ENCODE measurements at places on chromosomes 11 and 22.

DNA sequence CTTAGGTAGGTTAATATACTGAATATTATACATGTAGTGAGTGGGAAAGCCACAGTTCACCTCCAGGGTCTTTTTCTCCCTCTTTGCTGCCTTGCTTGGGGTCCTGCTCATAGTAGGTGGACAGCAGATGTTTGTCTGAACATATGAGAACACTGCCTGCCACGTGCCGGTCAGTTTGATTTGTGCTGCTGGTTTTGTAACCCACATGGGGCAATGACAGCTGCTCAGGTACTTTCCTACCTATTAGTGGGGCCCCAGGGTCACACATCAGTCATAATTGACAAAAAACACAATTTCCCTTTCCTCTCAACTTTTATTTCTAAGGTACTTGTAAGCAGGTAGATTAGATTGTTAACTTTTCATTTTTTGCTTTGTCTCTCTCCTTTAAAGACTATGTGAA, 43.8 kb downstream of the BMAL1 start:
- no peak for DNase-seq

DNA sequence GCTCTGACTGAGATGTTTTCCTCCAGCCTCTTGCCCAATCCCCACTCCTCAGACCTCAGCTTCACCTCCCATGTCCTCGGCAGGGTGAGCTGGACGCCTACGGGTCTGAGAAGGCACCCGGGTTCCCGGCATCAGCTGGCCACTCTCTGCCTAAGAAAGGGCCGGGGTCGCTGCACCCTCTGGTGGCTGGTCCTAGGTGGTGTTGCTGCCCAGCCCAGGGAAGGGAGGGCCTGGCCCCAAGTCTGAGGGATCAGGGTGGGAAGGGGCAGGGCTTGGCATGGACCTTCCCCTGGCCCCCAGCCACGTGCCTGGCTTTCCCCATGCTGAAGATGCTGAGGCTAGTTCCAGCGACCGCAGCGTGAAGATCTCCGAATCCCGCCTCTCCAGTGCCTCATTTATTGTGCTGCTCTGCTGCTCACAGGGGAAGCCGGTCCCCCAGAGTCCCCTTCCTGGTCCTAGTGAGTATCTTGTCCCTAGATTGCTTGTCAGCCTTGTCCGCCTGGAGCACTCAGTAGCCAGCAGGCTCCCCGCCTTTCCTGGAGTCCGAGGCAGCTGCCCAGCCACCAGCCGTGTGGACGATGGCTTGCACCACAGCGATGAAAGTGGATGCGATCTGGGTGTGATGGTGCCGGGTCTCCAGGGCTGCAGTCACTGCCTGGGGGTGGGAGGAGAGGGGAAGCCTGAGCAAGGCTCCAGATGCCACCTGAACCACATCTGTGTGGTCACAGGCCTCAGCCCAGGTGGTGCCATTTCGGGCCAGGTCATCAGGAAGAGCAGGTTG, 2.9 kb upstream of the GGT5 start:
- peak; percentile 91 for DNase-seq

DNA sequence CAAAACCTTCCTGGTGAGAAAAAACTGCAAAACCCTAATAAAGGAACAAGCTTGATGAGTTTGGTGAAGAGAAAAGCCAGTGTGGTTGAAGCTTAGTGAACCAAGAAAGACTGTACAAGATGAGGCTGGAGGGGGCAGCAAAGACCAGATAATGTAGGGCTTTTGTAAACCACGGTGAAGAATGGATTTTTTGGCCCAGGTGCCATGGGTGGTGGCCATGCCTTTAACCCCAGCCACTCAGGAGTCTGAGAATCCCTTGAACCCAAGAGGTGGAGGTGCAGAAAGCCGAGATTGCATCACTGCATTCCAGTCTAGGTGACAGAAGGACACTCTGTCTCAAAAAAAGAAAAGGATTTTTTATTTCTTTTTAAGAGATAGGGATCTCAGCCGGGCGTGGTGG, 5.0 kb upstream of the ZDHHC5 start:
- no peak for DNase-seq

DNA sequence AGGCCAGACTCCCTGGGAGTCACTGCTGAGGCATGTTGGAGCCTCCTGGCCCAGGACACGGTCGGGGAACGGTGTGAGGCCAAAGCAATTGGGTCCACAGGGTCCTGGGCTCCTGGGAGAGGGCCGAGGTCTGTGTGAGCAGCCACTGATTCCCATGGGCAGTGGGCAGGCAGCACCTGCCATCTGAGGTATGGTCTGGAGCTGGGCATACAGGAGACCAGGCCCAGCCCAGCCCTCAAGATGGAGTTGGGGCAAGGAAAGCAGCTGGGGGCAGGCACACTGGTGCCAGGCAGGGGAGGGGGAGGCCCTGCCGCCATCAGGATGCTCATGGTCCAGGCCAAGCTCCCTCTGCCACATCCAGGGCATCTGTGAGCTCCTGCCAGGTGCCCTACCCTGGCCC, 32.2 kb upstream of the HMOX1 start:
- no peak for DNase-seq

- no peak for DNase-seq
These were observed 88.1 kb downstream of the SBF2 start for GRCh38 chr11:10205928-10206327.

DNA sequence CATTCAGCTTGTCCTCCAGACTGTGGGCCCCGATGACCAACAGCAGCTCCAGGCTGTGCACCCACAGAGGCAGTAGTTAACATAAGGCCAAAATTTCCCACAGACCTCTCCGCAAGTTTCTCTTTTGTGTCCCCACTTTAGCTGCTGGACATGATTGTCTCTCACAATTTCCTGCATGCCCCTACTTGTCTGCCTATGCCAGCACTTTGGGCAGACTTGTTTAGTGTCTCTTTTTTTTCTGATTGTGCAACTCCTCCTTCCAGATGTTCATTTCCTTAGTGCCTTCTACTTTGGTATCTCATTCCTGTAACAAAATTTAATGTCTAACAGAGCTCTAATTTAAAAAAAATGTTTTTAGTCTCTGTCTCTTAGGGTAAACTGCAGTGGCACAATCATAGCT, 23.8 kb upstream of the SCN3B start:
- DNase-seq = no peak

DNA sequence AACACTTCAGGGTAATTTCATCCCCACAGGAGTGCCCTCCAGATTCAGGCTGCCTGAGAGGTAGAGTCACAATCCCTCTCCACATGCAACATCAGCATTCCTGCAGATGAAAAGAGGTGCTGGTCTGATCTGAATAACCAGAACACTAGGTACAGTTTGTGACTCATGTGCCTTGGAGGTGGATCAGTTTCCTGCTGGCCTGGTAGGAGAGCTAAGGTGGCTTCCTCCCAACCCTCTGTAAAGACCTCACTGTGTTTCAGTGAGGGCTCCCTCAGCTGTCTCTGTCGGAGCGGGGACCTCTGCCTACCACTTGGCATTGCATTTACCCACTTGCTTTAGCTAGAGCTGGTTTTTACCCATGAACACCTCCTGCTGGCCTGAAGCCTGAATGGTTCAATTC, 7.6 kb downstream of the OR9G1 start:
- DNase-seq = no peak

DNA sequence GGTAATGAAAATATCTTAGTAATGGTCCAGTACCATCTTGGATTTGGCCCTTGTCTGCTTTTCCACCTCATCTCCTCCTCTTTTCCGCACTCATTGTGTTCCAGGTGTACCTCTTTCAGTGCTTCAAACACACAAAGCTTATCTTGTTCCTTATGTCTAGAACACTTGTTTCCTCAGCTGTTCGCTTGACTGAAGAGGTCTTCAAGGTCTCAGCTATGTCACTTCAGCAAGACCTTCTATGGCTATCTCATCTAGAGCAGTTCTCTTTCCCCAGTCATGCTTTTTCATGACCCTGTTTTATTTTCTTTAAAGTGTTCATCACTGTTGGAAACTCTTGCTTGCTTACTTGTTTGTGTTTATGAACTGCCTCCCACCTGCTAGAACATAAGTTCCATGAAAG, 47.4 kb downstream of the UVRAG start:
- no peak for DNase-seq

GRCh38 chr11:70942593-70942992, 309.8 kb downstream of the SHANK2 start:
- no peak for DNase-seq

DNA sequence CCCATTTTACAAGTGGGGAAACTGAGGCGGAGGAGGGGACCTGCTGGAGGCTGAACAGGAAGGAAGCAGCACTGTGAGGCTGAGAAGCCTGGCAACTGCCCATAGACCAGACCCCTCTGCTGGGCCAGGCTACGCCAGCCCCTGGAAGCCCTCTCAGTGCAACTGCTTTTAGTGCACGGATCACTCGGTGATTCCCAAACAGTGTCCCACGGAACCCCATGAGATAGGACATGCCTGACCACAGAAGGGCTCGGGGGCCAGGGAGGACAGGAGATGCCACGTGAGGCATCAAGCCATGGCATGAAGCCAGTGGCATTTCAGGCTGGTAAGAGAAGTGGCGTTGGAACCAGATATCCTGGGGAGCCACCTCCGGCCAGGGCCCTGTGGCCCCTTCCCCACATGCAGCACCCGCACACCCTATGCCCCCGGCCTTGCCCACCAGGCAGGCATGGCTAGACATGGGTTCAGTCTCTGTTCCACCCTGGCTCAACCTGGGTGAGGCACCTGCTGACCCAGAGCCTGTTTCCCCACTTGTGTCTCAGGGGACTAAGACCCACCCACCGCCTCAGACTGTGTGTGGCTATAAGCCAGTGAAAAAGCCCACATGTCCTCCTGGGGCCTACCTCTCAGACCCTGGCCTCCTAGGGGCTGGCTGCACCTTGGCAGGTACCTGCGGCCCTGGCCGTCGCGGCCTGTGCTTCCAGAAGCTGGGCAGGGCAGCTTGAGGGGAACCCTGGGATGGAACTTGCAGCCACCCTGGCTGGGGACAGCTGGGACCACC, 84.1 kb downstream of the WNT7B start:
- no peak for DNase-seq

DNA sequence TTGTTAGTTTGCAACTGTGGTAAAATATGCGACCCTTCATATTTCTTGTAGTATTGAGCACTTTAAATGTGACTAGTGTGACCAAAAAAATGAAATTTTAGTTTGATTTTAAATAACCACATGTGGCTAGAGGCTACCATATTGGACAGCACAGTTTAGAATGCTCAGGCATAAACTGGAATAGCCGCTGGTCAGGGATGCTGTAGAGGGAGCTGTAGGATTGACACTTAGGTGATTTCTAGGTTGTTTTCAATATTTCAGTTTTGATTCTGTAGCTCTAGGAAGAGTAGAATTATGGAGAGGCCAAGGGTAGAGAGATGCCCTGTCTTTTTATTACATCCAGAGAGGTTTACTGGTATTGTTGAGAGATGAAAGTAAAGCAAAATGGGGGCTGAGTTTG, 10.8 kb upstream of the VSIG10L2 start:
- DNase-seq = no peak

DNA sequence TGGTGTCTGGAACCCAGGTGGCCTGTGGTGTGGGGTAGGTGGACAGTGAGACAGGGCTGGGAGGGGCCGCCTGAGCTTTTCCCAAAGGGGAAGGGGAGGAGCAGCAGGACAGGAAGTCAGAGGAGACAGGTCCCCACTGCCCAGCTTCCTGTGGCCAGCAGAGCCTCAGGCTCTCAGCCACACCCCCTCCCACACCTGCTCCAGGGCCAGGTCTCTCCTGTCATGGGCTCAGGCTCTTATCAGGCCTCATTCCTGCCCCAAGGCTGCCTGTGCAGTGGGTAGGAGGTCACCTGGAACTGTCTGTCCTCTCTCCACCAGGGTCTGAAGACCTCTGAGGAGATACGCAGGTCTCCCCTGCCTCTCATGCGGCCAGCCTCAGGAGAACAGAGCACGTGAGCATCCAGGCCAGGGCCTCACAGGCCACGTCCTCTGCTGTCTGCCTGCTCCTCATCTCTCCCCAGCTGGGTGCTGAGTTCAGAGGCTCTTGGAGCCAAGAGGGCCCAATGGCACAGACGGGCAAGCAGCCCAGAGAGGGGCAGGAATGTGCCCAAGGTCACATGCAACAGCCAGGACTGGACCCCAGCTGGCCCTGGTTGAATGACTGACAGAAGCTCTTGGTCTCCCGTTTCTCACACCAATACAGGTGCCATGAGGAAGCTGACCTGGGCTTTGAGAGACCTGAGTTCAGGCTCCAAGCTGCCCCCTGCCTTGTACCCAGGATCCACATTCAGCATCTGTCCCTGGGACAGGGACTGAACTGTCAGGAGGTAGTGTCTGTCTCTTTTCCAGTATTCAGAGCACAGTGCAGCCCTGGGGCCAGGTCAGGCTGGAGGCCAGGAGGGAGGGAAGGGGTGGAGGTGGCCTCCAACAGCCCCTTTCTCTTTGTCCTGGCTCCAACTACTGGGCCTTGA, 16.7 kb downstream of the STARD10 start:
- DNase-seq = no peak

GRCh38 chr11:58525037-58525614, 17.2 kb upstream of the OR5B21 start:
- DNase-seq = no peak

DNA sequence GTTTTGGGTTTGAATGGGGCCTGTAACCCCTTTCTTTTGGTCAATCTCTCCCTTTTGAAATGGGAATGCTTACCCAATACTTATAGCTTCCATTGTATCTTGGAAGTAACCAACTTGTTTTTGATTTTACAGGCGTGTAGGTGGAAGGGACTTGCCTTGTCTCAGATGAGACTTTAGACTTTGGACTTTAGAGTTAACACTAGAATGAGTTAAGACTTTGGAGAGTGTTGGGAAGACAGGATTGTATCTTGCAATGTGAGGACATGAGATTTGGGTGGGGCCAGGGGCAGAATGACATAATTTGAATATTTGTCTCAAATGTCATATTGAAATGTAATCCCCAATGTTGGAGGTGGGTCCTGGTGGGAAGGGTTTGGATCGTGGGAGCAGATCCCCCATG, 1466.9 kb downstream of the LRRC4C start:
- DNase-seq = no peak

DNA sequence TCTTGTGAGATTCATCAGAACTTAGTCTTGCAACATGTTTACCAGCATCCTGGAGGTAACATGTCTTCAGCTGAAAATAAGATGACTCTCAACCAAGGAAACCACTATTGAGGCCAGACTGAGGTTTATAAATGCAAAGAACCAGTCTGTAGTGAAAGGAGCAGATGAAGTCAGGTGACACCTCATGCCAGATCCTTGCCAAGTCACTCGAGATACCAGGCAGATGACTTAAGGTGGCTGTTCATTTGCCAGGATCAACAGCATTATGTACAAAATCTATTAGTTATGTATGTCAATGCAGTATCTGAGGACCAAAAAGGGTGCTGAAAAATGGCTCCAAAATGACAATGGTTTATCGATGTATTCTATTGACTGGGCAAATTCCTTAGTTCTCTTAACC, 100.0 kb upstream of the SOX6 start:
- DNase-seq = no peak

GRCh38 chr11:2669634-2670469, 29.9 kb downstream of the KCNQ1OT1 start:
- DNase-seq = no peak
